ENCODE measurements at places on chromosomes 11 and 22.

DNA sequence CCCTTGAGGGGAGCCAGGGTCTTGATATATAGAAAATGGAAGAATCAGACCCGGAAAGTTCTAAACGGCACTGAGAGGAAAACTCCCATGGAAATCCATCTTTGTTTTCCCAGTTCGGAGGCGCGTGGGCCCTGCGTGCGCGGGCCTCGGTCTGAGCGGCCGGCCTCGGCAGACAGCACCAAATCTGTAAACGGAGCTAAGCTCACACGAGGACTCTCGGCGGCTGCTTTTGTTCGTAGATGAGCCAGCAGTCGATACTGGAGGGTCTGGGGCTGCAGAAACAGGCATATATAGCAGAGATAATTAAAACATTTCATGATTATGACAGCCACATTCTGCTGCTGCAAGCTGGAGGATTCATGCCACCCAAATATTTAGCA, 68.5 kb upstream of the PPARA start:
- DNase-seq = peak; percentile 40

DNA sequence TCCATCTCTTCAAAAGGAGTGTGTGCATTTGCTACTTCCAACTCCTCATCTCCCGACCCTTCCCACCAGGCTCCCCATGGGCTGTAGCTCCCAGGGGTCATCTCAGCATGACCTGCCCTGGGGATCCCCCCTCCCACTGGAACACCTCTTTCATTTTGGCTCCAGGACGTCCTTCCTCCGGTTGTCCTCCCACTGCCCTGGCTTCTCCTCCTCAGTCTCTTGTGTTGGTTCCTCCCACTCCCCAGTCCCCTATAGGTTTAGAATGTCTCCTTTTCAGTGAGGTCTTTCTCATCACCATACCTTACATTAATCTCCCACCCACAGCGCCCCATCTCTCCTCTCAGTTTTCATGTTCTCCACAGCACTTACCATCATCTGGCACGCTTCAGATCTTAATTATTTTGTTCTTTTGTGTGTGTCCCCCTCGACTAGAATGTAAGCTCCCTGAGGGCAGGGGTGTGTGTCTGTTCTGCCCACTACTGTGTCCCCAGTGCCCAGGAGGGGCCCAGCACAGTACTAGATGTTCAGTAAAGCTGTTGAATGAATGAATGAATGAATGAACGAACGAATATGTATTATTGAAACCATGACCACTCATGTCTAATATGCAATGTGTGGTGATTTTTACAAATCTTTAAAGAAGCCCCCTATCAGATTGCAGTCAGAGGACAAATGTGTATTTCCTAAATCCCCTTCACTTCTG, 2.0 kb upstream of the TMA7B start:
- no peak for DNase-seq

- DNase-seq = no peak
Observed at GRCh38 chr22:37655252-37655563, 3.3 kb upstream of the PDXP start.

- peak; percentile 72 for DNase-seq
Observed at GRCh38 chr11:28347371-28347770, 239.2 kb downstream of the METTL15 start.

GRCh38 chr11:2298795-2299761, 2.6 kb downstream of the C11orf21 start:
- DNase-seq = no peak

- no peak for DNase-seq
Observed at GRCh38 chr11:61095021-61095420, 7.3 kb upstream of the CD5 start.

DNA sequence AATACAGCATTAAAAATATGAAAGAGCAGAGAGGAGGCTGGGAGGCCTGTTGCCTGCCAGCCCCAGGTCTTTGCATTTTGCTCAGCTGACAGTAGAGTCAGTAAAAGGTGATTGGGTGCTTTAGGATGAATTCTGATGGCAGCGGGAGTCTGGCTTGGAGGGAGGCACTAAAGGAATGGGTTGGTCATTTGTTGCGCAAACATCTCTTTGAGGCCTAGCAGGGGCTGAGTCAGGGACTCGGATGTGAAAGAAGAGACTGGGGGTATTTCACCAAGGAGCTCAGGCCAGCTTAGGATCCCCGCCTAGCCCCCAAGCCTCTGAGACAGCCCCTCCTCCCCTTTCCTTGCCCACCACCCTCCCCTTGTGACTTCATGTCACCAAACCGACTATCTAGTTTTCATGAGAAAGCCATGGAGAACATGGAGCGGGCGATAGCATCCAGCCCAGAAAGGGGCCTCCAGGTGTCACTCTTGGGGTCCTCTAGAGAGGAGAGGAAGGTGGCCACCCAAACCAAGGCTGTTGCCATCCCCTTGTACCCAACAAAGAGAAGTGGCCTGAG, 9.7 kb downstream of the DGKZ start:
- no peak for DNase-seq

GRCh38 chr11:121842192-121842585, 273.8 kb downstream of the BLID start:
- no peak for DNase-seq

- DNase-seq = peak; percentile 9
Observed at GRCh38 chr22:26888887-26889286, 231.5 kb downstream of the MIAT start.

DNA sequence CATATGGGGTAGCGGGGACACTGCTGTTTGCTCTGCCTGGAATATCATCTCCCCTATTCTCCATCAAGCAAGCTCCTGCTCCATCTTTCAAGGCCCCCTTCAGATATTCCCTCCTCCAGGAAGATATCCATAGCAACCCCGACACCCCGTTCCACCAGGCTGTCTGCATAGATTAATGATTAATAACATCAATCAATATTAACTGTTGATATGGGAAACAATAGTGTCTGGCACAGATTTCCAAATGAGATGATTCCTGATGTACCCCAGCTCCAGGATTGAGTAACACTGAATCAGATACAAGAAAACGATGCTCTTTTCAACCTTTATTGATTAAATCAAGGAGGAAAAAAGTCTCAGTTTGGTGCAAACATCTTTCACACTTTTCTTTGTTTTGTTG, 7.5 kb upstream of the TPST2 start:
- no peak for DNase-seq

GRCh38 chr11:60790726-60791125, 5.6 kb downstream of the MS4A10 start:
- DNase-seq = no peak

GRCh38 chr11:73158356-73159051, 16.4 kb upstream of the FCHSD2 start:
- peak; percentile 90 for DNase-seq

- DNase-seq = no peak
Observed at GRCh38 chr11:117564321-117564720, 232.7 kb downstream of the DSCAML1 start.

GRCh38 chr11:20443596-20443995, 56.1 kb downstream of the PRMT3 start:
- peak; percentile 46 for DNase-seq

DNA sequence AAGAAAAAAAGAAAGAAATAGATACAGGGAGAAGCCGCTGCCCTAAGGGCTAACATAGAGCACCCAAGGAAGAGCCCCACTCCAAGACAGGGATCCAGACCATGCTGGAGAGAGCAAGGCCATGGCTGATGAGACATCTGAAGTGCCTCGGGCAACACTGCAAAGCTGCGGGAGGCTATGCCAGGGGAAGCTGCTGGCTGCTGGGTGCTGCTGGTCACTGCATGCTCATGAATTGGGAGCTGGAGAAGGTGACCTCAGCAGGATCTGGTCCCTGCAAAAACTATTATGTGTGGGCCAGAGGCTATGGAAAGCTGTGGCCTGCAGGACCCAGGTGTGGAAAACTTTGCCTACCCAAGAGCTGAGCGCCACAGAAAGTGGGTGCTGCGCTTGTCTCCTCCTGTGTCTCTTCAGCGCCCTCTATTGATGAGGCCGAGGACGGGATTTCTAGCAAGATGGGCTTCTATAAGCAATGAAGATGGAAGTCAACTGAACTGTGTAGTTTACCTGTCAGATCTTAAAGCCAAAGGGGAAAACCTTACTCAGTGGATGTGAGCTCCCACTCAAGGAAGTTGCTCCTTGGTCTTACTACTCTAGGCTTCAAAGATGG, 17.3 kb upstream of the SLC29A2 start:
- peak; percentile 79 for DNase-seq

DNA sequence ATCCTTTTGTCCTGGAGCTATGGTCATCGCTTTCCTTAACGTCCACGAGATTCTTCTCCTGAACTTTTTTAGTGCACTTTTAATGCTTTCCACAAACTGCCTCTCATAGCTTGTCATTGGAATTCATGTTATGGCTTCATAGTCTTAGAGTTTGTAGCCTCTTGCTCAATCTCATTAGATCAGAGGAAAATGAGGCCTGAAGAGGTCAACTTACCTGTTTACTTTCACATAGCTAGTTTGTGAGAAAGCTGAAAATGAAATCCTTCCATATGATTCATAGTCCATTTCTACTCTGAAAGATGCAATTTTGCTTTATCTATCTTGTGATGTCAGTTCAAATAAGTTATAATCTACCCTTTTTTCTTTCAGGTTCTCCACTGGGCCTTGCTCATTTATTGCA, 1747.2 kb upstream of the RAG2 start:
- DNase-seq = no peak

DNA sequence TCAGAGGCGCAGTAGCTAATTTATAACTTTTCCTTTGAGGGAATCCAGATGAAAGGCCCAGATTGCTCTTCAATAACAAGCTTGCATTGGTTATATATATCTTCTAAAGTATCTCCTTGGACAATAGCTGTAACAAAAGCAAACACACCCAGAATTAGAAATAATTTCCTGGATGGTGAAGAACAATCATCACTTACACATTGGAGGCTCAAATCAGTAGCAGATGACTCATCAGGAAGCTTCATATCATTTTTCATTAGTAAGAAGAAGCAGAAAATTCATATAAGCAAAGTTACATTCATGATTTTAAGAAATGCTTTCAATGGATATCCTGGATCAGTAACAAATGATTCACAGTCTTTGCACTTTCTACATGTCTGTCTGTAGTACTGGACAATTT, 173.6 kb upstream of the CCDC90B start:
- DNase-seq = no peak

- no peak for DNase-seq
Observed at GRCh38 chr11:76706667-76707066, 36.1 kb upstream of the LRRC32 start.

GRCh38 chr22:26725012-26725676, 67.8 kb downstream of the MIAT start:
- no peak for DNase-seq

- peak; percentile 22 for DNase-seq
Observed at GRCh38 chr22:40345271-40345670, 1.0 kb upstream of the ADSL start.

DNA sequence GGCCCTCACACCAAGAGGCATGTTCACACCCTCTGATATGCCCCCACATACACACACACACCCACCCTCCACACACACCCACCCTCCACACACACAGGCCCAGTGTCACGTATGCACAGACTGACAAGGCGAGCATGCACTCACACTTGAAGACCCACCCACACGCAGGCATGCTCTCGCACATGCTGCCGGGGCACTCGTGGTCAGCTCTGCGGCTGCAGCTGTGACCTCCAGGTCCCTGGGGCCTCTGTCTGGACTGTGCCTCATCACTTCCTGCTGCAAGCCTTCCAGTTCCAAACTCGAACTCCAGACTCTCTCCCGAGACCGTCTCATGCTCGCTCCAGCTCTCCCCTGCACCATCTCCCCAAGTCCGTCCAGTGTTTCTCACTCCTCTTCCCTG, 9.5 kb downstream of the DCHS1 start:
- DNase-seq = peak; percentile 84

GRCh38 chr11:107916671-107917241, 11.5 kb upstream of the RAB39A start:
- DNase-seq = peak; percentile 19

- DNase-seq = no peak
Observed at GRCh38 chr11:95239871-95240649, 9.1 kb upstream of the SESN3 start.

- DNase-seq = peak; percentile 5
Observed at GRCh38 chr22:29937940-29938693, 55.1 kb downstream of the MTMR3 start.

DNA sequence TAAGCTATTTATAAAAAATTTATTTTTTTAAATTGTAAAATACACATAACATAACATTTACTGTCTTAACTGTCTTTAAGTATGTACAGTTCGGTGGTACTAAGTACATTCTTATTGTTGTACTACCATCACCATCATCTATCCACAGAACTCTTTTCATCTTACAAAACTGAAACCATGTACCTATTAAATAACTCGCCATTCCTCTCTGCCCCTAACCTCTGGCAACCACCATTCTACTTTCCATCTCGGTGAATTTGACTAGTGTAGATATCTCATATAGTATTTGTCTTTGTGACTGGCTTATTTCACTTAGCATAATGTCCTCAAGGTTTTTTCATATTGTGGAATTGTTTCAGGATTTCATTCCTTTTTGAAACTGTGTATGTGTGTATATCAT, 22.6 kb downstream of the USP47 start:
- no peak for DNase-seq

GRCh38 chr11:102921587-102922220, 33.8 kb downstream of the MMP13 start:
- DNase-seq = no peak

GRCh38 chr11:69001243-69002081, 11.6 kb downstream of the MRGPRF start:
- DNase-seq = no peak

GRCh38 chr22:35604621-35605368, 12.3 kb downstream of the MB start:
- peak; percentile 63 for DNase-seq

DNA sequence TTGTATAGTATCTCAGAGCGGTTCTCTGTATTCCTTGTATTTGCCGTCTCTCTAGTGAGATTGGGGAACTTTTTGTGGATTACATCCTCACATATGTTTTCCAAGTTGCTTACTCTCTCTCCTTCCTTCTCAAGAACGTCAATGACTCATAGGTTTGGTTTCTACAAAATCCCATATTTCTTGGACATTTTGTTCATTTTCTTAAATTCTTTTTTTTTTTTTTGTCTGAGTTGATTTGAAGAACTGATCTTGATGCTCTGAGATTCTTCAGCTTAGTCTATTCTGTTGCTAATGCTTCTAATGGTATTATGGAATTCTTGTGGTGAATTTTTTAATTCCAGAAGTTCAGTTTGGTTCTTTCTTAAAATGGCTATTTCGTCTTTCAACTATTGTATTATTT, 28.4 kb upstream of the SLN start:
- DNase-seq = peak; percentile 58

GRCh38 chr11:69814411-69814810, 4.8 kb downstream of the FGF3 start:
- no peak for DNase-seq

- peak; percentile 7 for DNase-seq
Observed at GRCh38 chr11:113805640-113806039, 26.0 kb downstream of the CLDN25 start.

DNA sequence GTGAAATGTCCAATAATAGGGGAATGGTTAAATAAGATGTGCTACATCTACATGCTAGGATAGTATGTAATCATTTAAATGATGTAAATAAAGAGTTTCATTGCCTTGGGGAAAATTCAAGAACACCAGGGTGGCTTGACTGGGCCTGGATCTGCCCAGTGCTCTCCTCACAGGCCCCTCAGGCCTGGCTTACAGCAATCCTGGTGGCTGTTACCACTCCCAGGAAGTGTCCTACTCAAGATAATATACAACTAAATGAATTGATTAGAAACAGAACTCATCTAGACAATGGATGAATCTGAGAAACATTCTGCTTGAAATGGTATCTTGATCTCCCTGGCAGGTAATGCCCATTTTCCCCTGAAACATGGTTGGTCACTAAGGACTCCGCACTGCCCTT, 30.8 kb downstream of the MAP6 start:
- no peak for DNase-seq

- DNase-seq = no peak
Observed at GRCh38 chr22:39132871-39133524, 19.5 kb downstream of the CBX7 start.

- no peak for DNase-seq
Observed at GRCh38 chr11:76124905-76125770, 81.2 kb downstream of the WNT11 start.

Data from EH (cell line).